ENCODE measurements at places on chromosomes 6 and 20.
A peak's percentile ranks its signal among the peaks of the same experiment; 100 is the strongest.

GRCh38 chr6:141152951-141153350 is 979.8 kb upstream of the GJE1 start:
- no peak for DNase-seq

DNA sequence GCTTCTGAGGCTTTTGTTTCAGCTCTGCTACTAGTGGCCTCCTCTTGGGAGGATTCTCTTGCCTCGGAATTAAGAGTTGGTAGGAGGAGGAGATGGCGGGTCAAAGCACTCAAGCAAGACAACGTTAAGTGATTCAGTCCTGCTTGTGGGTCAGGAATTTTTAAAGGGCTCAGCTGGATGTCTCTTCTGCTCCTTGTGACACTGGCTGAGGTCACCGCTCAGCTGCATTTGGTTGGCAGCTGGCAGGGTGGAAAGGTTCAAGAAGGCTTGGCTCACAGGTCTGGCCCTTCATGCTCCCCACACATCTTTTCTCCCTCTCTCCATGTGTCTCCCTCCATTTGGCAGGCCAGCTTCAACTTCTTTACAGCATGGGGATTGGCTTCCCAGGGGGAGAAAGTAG is 641.4 kb downstream of the KIF16B start:
- no peak for DNase-seq

DNA sequence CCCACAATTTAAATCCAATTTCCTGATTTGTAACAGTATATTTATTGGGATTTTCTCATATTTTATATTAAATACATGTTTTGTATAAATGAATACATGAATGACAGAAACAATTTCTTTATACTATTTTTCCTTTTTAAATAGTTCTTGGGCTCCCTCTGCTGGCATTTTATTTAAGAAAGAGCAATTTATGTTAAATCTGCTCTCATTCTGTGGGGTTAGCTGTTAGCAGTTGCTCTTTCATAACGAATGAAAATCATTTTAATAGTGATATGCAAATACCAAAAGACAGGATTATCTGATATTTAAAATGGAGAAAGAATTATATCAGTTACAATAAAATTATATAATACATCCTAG is 118.3 kb downstream of the RALGAPA2 start:
- peak; percentile 15 for DNase-seq

- DNase-seq: no peak
These were observed 907.3 kb upstream of the CITED2 start for GRCh38 chr6:140281767-140282166.

DNA sequence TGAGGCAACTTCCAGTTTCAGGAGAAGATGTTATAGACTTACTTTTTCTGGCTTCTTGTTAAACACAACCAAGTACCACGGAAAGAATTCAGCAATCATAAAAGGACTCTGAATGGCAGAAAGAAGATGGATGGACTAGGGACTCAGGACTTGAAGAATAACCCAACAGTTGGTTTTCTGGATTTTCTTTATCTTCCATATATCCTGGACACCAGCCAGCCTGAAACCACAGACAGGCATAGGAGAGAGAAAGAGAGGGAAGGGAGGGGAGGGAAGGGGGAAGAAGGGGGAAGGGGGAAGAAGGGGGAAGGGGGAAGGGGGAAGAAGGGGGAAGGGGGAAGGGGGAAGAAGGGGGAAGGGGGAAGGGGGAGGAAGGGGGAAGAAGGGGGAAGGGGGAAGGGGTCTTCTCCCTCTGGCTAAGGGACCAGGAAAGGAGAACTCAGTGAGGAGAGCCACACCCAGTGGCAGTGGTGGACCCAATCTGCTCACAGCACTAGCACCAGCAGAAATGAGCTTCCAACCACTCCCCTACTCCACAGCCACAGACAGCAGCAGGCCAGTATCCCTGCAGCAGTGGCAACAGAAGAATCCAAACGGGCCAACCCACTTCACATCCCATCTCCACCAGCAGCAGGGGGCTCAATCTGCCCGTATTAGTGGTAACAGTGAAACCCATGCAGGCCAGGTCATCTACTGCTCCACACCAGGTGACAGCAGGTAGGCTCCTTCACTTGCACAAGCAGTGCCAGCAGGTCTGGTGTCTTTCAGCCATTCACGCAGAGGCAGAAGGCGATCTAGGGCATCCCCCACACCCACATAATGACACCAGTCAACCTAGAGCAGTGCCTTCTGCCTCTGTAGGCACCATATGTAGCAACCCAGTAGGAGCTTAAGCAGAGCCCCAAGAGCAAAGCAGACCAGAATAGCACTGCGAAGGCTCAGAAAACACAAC is 78.6 kb downstream of the TRMT6 start:
- DNase-seq: no peak

DNA sequence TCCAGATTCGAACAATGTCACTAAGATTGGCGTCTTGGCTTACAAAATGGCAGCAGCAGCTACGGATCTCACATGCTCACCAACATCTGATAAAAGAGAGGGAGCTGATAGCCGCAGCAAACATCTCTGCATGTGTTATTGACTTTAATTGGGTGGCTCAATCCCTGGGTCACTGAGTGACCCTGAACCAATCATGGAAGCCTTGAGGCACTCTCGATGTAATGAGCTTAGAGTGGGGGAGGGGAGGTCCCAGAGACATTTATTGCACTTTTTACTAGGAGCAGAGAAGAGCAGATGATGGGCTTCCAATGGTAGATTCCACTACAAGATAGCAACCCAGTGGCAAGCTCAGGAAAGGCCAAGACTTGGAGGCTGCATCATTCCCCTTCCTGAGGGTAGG is 238.7 kb downstream of the BMP7 start:
- DNase-seq: no peak

GRCh38 chr6:110882274-110882619 is 7.7 kb downstream of the AMD1 start:
- DNase-seq: no peak

DNA sequence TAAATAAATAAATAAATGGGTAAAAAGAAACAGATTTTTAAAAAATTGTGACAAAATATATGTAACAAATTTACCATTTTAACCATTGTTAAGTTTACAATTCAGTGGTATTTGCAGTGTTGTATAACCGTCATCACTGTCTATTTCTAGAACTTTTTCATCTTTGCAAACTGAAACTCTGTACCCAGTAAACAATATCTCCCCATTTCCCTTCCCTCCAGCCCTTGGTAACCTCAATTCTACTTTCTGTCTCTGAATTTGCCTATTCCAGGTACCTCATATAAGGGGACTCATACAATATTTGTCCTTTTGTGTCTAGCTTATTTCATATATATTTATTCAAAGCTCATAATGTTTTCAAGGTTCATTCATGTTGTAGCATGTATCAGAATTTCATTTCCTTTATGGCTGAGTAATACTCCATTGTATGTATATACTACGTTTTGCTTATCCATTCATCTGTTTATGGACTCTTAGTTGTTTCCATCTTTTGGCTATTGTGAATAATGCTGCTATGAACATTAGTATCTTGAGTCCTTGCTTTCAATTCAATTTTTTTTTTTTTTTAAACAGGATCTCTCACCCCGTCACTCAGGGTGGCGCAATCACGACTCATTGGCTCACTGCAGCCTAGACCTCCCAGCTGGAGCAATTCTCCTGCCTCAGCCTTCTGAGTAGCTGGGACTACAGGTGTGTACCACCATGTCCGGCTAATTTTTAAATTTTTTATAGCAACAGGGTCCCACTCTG is 8.9 kb downstream of the MANBAL start:
- no peak for DNase-seq

- DNase-seq: no peak
These were observed 18.2 kb upstream of the POLR1H start for GRCh38 chr6:30042914-30043313.

- peak; percentile 63 for DNase-seq
These were observed 44.2 kb upstream of the SLC9A8 start for GRCh38 chr20:49768204-49769047.
